T-helper 1 cell (primary cell): ENCODE measurements at places on chromosomes 2 and 18.

GRCh38 chr2:237570776-237571335 is 4.5 kb downstream of the PRLH start:
- DNase-seq: no peak

DNA sequence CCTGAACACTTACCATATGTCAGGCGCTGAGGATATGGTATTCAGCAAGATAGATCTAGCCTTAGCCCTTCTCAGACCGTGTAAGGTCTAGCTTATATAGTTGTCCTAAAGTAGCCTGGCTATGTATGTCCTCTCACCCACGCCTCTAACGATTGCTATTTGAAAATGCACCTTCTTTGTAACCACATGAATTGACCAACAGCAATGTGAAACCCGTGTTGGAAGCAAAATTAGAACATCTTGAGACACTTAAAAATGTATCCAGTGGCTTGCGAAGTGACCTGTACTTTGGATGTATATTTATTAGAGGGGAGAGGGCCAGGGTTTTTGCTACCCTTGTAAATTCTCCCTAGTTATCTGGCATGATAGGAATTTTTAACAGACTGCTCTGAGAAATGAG is 860.0 kb upstream of the ZEB2 start:
- DNase-seq: no peak

DNA sequence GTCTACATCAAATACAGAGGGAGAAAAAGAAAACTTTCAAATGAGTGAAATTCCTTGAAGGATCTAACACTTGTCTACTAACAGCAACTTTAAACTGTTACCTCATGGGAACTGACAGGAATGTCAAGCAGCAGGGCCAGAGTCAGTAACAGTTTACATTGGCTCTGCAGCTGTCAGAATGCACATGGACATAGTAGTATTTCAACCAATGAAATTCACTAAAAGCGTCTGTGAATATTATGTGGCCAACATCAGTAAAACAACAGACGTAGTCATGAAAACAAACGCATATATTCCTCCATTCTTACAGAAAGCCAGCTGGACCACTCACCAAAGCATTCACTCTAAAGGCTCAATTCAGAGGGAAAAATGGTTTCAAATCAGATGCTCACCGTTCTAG is 79.3 kb upstream of the RNU4ATAC start:
- no peak for DNase-seq

DNA sequence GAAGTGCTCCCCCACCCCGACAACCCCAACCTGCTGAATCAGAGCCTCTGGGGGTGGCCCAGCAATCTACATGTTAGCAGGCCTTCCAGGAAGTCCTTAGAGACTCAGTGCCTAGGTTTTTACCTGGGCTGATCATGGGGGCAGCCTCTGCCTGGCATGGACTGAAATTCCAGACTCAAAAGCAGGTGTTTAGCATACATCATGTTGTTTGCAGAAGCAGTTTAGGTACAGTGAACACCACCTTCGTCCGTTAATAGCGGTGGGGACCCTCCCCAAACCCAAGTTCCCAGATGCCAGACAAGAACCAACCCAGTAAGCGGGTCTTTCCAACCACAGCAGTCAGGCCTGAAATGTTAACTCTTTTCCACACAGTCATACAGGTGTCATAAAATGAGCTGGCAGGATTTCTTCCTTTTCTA is 26.4 kb upstream of the GALR1 start:
- DNase-seq: no peak

GRCh38 chr2:239866350-239866749 is 158.8 kb downstream of the NDUFA10 start:
- no peak for DNase-seq

DNA sequence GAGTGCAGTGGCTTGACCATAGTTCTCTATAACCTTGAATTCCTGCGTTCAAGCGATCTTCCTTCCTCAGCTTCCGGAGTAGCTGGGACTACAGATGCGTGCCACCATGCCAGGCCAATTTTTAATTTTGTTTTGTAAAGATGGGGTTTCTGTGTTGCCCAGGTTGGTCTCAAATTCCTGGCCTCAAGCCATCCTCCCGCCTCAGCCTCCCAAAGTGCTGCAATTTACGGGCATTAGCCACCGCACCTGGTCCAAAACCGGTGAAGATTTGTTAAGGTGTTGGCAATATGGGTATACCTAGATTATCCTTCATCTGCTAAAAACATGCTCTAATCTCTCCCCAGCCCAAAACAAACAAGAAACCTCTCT is 1.3 kb upstream of the EIF2AK3 start:
- DNase-seq: no peak

GRCh38 chr2:97726261-97727064 is 13.1 kb downstream of the ZAP70 start:
- DNase-seq: no peak

DNA sequence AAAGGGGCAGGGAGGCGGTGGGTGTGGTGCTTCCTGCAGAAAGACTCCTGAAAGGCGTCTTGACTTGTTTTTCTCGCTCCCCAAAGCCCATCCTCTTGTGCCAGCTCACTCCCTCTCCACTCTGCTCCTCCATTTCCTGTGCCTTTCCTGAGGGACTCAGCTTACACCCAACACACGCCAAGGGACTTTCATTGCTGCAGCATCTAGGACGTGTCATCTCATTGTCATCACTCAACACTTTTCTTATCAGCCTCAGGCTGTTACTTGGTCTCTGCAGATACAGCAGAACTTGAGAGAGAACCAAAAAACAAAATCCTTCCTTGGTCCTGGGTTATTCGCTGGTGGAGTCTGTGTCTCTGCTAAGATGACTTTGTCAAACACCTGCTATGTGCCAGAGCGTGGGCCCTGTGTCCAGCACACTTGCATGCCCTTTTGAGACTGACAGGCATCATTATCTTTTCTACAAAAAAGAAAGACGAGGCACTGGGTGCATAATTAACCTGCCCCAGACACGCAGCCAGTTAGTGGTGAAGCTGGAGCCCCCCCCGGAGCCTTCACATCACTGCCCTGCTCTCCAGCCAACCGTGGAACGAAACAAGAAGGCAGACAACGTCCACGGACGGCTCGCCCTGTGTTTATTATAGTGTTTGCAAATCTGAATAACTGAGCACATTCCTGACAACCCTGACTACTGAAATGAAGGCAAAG is 261.7 kb upstream of the HDAC4 start:
- no peak for DNase-seq

- DNase-seq: no peak
These were observed 322.2 kb downstream of the ETAA1 start for GRCh38 chr2:67719351-67719750.

DNA sequence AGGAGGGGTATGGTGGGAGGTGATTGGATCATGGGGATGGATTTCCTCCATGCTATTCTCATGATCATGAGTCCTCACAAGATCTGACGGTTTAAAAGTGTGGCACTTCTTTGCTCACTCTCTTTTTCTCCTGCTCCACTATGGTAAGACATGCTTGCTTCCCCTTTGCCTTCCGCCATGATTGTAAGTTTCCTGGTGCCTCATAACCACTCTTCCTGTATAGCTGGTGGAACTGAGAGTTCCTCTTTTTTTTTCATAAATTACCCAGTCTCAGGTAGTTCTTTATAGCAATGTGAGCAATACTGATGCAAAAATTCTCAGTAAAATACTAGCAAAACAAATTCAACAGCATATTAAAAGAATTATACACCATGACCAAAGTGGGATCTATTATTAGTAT is 728.5 kb upstream of the SLC8A1 start:
- DNase-seq: no peak

GRCh38 chr2:129909651-129910418 is 69.6 kb upstream of the RAB6C start:
- no peak for DNase-seq

DNA sequence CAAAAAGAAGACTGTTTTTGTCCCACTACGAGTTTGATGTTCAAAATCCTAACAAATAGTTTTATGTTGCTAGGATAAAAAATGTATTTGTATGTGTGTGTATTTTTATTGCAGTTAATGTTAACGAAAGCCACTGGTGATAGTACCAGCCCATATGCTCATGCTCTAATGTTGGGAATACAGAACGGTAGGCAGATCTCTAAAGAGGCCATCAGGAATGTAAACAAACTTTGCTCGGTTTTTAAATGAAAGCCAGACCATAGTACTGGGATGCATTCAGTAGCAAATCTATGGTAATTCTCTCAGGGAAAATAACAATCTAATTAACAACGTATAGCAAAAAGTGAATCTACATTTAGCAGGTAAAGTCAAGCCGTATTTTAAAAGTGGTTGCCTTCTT is 208.1 kb downstream of the NEDD4L start:
- DNase-seq: no peak

DNA sequence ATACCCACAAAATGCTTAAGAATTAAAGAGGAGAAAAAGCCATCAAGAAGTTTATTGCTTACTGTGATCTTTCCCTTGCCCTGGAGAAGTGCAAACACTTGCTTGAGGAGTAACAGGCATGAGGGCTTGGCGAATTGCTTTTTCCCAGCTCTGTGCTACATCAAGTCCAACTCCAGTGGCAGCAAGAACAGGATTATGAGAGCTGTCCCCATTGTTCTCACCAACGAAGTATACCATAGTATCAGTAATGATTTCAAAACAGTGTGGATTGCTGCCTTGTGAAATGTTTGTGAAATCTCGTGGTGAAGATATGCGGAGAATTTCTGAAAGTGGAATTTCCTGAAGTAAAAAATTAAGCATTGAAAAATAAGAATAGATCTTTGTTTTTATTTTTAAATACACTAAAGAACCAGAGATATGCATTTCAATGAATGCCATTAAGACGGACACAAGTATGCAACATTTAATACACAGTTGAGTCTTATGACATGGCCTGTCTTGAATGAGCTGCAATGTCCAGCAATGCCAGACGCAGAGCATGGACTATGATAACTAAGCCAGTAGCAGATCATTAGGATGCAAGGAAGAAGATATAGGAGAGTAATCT is 43.0 kb downstream of the NDUFAF7 start:
- DNase-seq: no peak

DNA sequence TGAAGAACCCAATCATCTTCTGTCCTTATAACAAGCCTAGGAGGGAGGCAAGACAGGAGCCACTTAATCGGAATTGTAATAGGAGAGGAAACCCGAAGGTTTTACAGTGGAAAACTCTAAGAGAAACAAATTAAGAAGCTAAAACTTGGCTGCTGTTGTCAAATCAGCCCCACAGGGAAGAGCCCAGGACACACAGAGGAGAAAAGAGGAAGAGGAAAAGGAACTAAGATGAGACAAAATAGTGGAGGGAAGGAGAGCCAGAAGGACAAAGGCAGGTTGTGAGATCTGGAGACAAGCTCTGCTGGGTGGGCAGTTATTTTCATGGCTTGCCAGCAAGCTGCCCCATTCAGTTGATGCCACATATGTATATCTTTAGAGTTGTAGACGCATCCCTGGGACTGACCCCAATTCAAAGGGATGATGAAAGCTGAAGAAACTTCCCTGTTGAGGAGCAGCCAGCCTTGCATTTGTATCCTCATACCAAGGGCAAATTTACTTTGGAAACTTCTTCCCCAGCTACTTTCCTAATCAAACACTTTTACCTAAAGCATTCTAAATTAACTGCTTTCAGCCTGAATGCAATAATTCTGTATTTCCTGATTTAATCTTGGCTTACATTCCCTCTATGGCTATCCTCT is 499.8 kb upstream of the MEIS1 start:
- DNase-seq: no peak

- DNase-seq: no peak
These were observed 171.8 kb upstream of the KLHL29 start for GRCh38 chr2:23213196-23213595.

GRCh38 chr2:111022633-111023032 is 98.1 kb upstream of the BCL2L11 start:
- no peak for DNase-seq

DNA sequence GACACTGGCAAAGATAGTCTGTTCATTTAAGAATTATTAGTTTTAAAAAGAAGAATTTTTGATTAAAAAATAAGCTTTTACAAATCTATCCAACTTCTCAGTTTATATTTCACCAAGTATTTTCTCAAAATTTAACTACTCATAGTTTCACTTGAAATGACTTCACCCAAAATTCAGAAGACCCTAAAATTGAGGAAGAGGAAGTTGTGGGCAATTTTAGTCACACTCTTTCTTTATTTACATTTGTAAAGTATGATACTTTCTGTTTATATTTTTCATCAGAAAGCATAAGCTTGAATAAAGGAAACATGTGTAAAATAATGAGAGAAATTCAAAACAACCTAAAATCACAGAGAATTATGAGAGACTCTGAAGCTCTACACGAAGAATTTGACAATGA is 278.8 kb upstream of the MEIS1 start:
- DNase-seq: no peak

DNA sequence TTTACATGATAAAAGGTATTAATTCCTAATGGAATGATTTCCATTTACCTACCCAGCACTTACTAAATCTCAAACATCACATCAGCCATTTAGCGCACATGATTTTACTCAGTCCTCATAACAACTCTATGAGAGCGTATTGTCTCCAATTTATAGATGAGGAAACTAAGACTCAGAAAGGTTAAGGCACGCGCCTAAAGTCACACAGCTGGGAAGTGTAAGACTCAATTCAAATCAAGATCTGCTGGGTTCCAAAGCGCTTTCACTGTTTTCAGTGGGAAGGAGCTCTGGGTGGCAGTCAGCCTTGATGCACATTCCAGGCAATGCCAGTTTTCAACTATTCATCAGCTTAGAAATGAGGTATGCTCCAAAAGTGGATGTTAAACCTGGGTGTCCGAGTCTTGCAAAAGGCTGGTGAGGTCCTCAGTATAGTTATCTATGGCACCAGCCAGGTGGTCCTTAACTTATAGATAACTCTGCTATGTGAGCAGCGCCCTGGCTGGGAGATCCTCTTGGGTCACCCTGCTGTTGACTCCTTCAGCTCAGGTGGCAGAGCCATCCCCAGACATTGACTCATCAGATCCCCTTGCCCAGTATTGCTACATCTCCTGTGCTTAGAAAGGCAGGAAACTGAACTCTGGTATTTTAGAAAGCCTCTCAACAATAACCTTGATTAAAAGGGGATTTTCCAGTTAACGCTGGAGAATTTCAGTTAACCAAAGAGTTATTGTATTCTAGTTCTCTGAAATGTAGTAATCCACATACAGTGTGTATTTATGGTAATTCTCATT is 47.1 kb downstream of the SLC4A1AP start:
- DNase-seq: no peak

GRCh38 chr2:164710837-164711765 is 89.8 kb upstream of the GRB14 start:
- no peak for DNase-seq
